NCI-H1105 treated with DMSO at 0.1 percent for 48 hours (cell line): ENCODE measurements at places on chromosomes 5 and 9.

GRCh38 chr9:111896942-111897600 lies 457 bp downstream of the UGCG start:
- DNase-seq: no peak

GRCh38 chr9:82538634-82539033 lies 524.3 kb downstream of the RASEF start:
- DNase-seq: peak; percentile 81

DNA sequence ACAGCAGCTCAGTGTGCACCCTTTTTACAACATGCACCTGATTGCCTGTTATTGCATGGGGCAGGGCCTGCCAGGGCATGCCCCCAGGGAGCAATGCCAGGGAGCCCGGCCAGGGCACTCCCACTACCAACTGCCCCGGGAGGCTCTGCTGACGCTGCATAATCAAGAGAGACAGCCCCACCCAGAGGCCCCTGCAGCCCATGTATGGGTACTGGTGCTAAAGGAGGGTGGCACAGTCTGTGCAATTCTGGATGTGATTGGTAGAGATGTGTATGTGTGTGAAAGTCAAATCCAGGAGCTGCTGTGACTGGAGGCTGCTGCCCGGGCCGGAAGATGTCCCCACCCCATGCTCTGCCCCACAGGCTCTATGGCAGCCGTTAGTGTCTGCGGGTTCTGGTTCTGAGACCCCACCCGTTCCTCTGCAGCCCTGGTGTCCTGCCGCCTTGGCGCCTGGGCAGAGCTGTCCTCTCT lies 3.9 kb upstream of the NEURL1B start:
- DNase-seq: peak; percentile 91

- DNase-seq: no peak
Measured at GRCh38 chr9:109312783-109313182, 8.1 kb downstream of the EPB41L4B start.

- DNase-seq: peak; percentile 70
Measured at GRCh38 chr9:93582115-93582514, 5.7 kb downstream of the PHF2 start.

GRCh38 chr5:169880012-169880663 lies 100.2 kb downstream of the INSYN2B start:
- DNase-seq: no peak

DNA sequence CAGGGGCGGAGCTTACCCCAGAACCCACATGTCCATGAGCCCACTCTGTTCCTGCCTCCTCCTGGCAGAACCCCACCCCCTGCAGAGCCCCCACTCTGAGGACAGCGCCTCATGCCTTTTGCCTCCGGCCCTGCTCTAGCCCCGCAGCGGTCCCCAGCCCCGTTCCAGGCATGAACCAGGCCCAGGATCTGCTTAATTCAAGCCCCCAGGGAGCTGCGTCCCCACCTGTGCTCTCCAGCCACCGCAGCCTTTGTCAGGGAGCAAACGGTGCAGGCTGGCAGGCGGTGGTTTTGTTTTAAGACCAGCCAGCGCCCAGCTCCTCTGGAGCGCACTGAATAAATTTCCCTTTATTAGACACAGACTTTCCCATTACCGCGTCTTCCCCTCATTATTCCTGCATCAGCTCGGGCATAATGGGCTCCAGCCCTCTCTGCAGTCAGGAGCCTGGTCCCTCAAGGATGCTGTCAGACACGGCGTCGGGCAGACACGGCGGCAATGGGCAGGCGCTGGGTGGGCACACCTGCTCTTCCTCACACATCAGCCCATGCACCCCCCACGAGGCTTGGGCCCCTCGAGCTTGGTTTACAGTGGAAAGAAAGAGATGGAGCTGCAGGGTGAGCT lies 137.6 kb downstream of the OLFM1 start:
- DNase-seq: peak; percentile 17

- no peak for DNase-seq
Measured at GRCh38 chr5:146461319-146461718, 14.2 kb downstream of the TCERG1 start.

DNA sequence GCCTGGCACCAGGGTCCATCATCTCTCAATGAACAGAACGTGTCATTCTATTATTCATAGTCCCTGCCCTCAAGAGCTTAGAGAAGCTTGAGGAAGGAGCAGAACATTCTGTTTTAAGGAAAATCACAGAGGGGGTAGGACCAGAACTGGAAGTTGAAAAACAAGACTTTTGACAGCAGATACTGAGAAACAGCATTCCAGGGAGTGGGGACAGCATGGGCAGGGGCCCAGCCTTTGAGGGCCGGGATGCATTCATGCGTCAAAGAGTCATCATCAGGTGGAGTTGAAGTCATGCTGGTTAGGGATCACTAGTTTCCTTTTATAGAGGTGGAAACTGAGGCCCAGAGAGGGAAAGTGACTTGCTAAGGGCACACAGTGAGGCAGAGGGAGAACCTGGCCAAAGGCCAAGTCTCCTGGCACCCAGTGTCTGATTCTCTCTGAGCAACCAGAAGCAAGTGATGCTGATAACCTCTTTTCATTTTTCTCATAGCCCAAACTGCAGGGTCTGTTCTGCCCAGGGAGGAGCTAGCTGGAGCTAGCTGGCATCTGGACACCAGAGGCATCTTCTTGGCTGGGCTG lies 41.5 kb upstream of the STXBP1 start:
- no peak for DNase-seq

- no peak for DNase-seq
Measured at GRCh38 chr9:125991886-125992529, 244.8 kb downstream of the PBX3 start.

- no peak for DNase-seq
Measured at GRCh38 chr5:3092664-3093063, 341.2 kb upstream of the IRX2 start.

GRCh38 chr5:74643111-74643562 lies 2.6 kb upstream of the ENC1 start:
- no peak for DNase-seq

DNA sequence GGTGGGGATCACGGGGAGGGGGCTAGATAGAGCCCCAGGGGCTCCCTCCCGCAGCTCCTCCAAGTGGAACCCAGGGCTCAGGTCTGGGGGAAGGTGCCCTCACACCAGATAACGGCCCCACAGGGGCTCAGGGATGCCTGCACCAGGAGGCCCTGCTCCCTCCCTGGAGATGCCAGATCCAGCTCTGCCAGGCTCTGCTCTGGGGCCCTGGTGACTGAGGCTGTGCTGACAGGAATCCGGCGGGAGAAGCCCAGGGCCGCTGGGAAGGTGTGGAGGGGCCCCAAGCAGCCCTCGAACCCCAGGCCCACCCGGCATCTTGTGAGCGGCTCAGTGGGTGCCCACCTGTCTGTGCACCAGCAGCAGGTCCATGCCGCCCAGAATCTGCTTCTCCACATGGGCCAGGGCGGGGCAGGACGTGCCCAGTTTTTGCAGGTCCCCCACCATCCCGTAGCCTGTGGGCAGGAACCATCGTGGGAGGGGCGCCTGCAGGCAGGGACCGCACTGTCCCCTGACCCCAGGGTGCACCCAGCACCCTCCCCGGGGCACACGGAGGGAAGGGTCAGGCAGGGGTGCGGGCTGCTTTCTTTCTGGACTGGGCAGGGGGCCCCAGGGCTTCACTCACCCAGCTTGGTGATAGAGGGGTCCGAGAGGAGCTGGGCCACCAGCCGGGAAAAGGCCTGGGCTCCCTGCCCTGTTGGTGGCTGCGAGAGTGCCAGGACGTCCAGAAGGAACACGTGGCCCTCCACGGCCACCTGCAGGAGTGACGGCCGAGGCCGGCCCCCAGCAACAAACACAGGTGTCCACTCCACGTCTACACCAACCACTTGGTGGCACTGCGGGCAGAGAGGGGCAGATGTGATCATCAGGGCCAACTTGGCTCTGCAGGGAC lies 48.9 kb upstream of the NRARP start:
- DNase-seq: no peak

DNA sequence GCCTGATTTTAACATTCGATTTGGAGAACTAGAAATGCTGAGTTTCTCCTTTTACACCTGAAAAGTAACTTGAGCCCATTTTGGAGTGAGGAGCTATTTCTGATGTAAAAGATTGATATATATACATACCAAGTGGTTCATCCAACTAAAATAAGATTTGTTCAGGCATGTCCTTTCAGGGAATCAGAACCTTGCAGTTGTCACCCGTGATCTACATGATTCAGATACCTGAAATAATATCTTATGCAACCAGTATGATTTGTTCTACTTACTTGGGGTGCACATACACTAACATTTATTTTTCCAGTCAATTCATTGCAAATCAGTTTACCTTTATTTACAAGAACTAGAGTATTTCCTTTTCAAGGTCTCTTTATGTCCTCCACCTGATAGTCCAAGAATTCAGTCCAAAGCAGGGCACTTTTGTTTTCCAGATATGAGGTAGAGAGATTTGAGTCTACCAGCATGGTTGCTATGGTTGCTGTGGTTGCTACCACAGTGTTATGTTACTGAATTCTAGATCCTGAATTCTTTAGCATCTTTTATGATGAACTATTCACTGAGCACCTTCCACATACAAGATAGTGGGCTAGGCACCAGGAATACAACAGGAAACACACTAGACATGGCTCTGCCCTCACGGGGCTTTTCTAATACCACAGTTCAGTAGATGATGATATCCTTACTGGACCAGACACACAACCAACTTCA lies 49.3 kb downstream of the CCL28 start:
- DNase-seq: no peak

DNA sequence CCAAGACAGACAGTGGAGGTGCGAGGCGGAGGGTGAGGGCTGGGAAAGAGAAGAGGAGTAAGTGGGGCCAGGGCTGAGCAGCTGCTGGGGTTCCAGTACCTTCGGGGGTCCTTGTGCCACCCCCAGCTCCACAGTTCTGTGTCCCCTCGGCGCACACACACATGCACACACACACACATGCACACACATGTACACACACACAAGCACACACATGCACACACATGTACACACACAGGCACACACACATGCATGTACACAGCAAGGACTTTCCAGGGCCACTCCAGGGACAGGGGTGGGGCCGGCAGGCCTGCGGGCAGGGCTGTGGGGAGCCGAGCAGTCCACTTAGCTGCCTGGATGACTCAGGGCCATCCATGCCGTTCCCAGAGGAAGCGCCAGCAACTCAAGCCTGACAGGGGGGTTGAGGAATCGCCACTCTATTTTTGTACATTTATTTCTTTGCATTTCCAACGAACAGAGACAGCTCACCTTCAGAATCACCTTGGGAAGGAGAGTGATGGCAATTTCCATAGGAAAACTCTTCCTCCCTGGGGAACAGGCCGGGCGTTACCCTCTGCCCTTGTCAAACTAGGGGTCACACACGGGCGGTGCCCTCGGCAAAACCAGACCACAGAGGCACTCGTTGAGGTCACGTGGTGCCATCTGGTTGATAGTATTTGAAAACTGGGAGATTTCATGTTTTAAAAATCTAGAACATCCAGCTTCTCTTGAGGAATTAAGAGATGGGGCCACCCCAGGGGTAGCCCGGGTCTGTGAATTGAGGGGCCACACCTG lies 135.7 kb downstream of the ADAMTS2 start:
- no peak for DNase-seq

DNA sequence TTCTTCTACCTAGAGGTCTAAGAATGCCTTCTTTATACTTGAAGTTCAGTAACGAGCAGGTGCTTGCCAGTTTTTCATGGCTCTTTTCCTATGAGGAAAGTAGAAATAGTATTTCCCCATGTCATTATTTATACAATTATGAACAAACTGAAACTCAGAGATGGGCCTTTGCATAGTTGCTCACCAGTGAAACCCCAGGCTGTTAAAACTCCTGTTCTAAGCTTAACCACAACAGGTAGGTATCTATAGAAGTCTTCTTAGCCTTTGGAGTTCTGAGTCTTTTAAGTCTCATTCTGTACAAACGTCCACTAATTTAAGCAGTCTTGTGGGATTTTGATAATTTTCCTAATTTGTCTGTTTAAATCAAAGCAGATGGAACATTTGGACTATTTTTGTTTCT lies 90.1 kb downstream of the STARD4 start:
- no peak for DNase-seq

DNA sequence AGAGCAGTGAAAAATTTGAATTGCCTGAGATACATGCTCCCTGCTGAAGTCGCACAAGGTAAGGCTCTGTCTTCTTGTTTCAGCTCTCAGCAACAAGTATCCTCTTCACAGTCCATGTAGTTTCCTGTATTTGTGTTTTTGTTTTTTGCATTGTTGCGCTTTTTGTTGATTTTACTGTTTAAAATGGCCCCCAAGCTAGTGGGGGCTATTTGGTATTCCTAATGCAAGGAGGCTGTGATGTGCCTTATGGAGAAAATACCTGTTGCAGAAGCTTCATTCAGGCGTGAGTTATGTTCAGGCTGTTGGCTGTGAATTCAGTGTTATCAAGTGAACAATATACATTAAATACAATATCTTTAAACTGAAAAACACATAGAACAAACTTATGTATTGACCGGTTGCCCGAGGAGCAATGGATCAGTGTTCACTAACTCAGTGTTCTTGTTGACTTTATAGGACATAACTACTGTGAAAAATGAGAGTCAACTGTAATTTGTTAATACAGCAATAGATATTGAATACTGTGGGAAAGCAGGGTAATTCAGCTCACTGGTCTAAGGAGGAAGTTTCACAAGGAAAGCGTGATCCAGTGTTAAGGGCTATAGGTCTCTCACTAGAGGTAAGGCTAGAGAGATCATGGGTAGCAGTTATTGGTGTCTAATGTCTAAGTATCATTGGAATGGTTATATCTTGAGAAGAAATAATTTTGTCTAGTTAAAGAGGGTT lies 150.5 kb downstream of the GCNT1 start:
- no peak for DNase-seq

- DNase-seq: peak; percentile 58
Measured at GRCh38 chr9:81686614-81687520, 2.5 kb downstream of the TLE1 start.

GRCh38 chr5:180113660-180114303 lies 42.2 kb upstream of the RNF130 start:
- no peak for DNase-seq

DNA sequence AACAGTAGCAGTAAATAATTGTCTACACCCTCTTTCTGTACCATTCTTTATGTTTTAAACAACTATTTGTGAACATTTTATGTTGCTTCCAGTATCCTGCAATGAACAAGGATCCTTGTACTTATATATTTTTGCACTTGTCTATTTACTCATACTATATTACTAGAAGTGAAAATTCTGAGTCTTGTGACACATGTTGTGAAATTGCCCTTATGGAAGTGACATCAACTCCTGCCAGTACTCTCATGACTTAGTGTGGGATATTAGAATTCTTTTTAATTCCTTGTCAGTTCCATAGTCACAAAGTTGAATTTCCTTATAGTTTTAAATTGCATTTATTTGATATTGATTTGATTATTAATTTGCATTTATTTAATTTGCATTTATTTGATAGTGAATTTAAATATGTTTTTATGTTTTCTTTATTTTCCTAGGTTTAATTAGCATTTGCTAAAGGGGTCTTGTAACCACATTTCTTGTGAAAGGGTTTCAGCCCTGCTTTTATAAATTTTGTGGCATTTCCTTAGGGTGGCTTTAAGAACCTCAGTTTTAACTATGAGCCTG lies 27.7 kb downstream of the PARP8 start:
- DNase-seq: no peak

GRCh38 chr5:76625087-76625815 lies 2.0 kb upstream of the F2RL2 start:
- DNase-seq: no peak

GRCh38 chr5:123371575-123372179 lies 51.5 kb downstream of the CEP120 start:
- no peak for DNase-seq

- no peak for DNase-seq
Measured at GRCh38 chr5:127961763-127962145, 121.8 kb upstream of the SLC12A2 start.
